CD14-positive monocyte (primary cell): ENCODE measurements at places on chromosomes 3 and 15.
A peak's percentile ranks its signal among the peaks of the same experiment; 100 is the strongest.

DNA sequence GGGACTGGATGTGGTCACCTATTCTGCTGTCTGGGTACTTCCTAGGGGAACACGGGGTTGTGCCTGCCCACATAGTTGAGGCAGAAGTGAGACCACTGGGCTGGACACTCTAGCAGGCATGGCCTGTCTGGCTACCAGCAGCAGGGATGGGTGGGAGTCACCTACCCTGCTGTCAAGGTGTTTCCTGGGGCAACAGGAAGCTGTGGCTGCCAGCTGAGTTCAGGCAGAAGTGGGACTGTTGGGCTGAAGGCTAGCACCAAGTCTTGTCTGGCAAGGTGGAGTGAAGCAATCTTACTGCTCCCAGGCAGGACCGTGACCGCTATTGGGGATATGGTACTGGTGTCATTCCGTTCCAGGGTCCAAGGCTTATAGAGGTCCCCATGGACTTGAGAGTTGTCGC lies 20.3 kb upstream of the ZDHHC23 start:
- no peak for DNase-seq

- no peak for DNase-seq
These were observed 13.2 kb downstream of the ISG20 start for GRCh38 chr15:88651971-88652370.

DNA sequence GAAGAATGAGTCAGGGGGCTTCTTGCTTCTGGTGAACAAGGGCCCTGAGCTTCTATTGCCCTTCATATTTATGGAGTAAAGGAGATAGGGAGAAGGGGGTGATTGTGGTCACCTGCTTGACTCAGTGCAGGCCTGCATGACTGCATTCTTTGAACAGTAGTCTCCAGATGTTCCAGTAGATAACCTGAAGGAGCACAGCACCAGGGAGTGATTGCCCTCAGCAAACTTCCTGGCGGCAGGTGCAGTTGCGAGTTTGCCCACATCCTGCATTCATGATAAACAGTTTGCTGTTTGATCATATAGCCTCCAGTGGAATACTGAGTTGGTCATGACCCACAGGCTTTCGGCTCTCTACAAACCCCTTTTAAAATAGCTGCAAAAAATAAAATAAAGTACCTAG lies 1632.7 kb downstream of the OTOL1 start:
- DNase-seq = no peak

DNA sequence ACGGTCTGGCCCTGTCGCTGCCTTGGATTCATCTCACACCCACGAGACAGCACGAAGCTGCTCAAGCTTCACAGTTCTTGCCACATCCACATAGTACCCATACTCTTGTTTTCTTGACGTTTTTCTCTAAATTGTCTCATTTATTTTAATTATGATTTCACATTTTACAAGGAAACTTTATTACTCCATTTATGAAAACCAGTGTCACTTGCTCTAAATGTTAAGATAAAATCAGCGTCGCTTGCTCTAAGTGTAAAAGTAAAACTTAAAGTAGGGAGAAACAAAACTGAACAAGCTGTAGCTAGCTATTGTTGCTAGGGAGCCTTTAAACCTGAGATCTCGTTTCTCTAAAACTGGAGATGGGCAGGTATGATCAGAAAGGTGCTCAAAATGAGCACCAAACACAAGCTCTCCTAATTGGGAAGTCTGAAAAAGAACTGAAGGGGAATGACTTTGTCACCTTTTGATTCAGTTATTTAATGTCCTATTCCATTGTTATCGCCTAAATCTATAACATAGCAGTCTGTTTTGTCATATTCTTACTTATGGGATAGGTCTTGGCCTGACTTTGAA lies 680 bp downstream of the IFT122 start:
- peak; percentile 33 for DNase-seq

- DNase-seq = no peak
These were observed at the start of gene FBXL2 for GRCh38 chr3:33277193-33277882. FBXL2 (plus strand) TSS chr3:33277442; CDS start chr3:33277513, 71 bp downstream.

DNA sequence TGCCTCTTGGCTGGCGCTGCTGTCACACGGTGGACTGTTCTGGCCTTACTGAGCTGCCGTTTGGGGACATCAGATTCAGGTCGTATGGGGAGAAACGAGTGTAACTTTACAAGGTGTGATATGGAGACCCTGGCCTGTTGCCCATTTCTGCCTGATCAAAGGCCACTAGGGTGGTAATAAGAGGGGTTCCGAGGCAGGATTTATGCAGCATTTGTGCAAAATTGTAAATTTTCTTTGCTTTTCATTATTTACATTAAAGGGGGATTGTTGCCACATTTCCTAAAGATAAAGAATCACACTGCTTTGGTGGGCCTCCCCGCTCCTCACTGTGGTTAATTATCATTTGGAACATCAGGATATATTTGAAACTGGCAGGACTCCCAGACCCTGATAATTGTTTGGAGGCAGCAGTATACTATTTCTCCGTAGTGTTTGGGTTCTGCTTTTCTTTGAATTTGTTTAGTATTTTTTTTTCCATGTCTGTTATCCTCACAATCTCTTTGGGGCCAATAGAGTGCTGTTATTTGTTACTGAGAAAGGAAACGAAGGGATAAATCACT lies 891 bp downstream of the NXPE3 start:
- DNase-seq = no peak

- no peak for DNase-seq
These were observed 56.9 kb downstream of the CADPS start for GRCh38 chr3:62818347-62818746.

GRCh38 chr3:14230729-14231128 lies 52.1 kb downstream of the LSM3 start:
- no peak for DNase-seq

- DNase-seq = peak; percentile 20
These were observed 28.2 kb downstream of the MBNL1 start for GRCh38 chr3:152296971-152297370.

- no peak for DNase-seq
These were observed 13.2 kb downstream of the ABCC5 start for GRCh38 chr3:184004476-184004875.

- DNase-seq = no peak
These were observed 2.7 kb upstream of the ISL2 start for GRCh38 chr15:76333720-76334437.

GRCh38 chr15:93089727-93090305 lies 805 bp upstream of the RGMA start:
- DNase-seq = no peak
